Stimulated activated CD8-positive, alpha-beta memory T cell treated with anti-CD3 and anti-CD28 coated beads, Interleukin-4, amount 100 ng/mL, for 1 hour (primary cell): ENCODE measurements at places on chromosomes 2 and 18.

DNA sequence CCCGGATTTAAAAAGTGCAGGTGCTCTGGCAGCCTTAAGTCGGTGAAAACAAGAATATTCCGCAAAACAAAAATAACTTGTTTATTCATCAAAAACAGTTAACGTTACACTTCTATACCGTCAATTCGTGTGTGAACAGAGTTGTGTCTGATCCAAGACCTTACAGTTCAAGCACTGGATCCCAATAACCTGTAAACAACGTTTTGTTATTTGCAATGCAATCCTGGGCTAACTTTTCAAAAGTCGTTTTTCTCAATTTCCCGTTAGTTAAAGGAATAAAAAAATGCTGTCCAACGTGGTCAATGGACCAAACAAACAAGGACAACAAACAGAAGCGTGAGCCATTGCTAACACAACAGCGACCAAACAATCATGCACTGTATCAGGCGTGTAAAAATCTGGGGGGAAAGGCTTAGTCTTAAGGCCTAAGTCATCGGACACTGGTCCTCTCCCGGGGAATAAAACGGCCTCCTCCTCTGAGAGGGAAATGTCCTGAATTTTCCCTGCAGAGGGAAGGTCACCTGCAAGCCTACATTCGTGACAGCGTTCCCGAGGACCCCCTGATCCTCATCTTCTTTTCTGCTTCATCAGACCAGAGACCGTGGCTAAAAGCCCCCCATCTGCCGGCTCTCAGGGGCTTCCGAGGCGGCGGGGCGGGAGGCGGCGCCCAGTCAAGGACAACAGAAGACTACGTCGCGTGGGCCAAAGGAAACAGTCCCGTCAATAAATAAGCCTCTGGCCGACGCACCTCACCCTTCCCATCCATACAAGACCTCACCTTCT lies 490 bp downstream of the NDUFS1 start:
- no peak for DNase-seq

DNA sequence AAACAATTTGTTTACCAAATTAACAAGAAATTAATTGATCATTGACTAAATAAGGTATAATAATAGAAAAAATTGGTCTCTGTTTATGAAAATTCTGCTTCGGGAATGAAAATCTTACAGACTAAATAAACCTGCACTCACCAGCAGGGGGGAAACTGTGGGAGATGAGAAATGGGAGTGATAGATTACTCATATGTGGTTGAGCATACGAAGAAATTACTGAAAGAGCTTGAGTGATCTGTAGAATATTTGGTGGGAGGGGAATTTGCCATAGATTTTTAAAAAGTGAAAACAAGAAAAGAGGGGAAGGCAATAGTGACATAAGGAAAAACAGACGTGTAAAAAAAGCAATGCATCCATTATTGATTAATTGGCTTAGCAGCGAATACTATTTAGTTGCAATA lies 2.2 kb downstream of the HMSD start:
- no peak for DNase-seq

DNA sequence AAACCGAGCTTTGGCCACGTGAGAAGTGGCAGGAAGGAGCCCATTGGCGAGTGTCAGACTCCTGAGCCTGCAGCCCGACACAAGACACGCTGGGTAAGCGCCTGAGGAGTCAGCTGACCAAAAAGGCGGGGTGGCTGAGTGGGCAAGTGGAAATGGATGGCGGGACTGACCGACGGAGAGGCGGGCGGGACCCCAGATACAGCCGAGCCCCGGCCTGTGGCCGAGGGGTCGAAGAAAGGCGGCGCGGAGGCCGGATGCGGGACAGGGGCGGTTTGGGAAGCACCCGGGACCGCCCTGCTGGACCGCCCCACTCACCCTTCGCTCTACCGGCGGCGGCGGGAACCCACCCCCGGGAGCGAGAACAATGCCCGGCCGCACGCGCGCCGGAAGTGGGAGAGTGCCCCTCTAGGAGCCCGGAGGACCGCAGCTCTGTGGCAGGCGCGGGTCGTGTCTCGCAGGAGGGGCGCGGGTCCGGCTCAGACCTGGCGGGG lies 22.8 kb downstream of the ZSCAN30 start:
- DNase-seq = peak; percentile 64

GRCh38 chr2:205352593-205352992 lies 329.7 kb upstream of the NRP2 start:
- no peak for DNase-seq

DNA sequence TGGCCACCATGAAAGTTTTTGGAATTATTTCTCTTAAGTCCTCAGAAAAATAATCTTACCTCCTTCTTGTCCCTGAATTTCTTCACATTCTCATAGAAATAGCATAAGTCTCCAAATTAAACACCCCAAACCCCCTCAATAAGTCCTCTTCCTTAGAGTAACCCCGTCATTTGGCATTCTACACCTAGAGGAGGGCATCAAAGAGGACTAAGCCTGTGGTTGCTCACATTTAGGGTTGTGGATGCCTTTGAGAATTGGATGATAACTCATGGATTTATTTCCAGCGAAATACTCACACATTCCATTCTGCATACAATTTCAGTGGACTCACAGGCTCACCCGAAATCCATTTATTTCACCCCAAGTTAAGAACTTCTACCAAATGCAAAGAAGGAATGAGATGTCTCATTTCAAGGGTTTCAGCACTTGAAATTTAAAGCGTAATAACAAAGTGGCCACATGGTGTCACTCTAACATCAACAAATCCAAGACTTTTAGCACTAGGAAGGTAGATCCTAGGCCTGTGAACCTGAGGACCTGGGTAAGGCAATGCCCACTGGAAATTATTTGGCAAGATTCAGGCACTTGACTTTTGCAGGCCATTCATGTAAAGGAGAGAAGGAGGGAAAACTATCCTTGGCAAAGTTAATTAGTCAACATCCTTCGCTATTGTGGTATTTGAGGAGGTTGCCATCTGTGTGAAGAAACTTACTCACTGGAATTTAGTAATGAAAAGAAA lies 24.6 kb downstream of the DYTN start:
- DNase-seq = no peak
